Testis (tissue), 5 donors: ENCODE measurements at places on chromosomes 6 and 20. TPM values are rescaled to one million over a fixed set of nuclear protein-coding genes. Genes with fewer than 3 reads are reported as not detected.

- DNase-seq, result no peak
- H3K4me3 ChIP-seq, result no peak overlapping the region
- H3K4me1 ChIP-seq, result no peaks in the 10 kb centered on the region
- H3K36me3 ChIP-seq, result no peaks in the 10 kb centered on the region
These were observed 22.4 kb downstream of the CALHM6 start for GRCh38 chr6:116483616-116484015.

GRCh38 chr20:20680991-20681508 is 31.4 kb downstream of the RALGAPA2 start:
- H3K4me3 ChIP-seq, result no peak overlapping the region
- H3K4me1 ChIP-seq, result peaks cover 25% of the 10 kb centered on the region
- no peak for DNase-seq
- no peaks in the 10 kb centered on the region for H3K36me3 ChIP-seq
- H3K27ac ChIP-seq, result no peak overlapping the region

RGL2 gene
- polyA plus RNA-seq, result 52.7 TPM

- H3K4me3 ChIP-seq, result no peak overlapping the region
- H3K36me3 ChIP-seq, result no peaks in the 10 kb centered on the region
- H3K4me1 ChIP-seq, result no peaks in the 10 kb centered on the region
- no peak overlapping the region for H3K27ac ChIP-seq
- DNase-seq, result no peak
- no peaks in the 10 kb centered on the region for H3K27me3 ChIP-seq
These were observed 93.3 kb downstream of the SCML4 start for GRCh38 chr6:107730683-107731314.

DNA sequence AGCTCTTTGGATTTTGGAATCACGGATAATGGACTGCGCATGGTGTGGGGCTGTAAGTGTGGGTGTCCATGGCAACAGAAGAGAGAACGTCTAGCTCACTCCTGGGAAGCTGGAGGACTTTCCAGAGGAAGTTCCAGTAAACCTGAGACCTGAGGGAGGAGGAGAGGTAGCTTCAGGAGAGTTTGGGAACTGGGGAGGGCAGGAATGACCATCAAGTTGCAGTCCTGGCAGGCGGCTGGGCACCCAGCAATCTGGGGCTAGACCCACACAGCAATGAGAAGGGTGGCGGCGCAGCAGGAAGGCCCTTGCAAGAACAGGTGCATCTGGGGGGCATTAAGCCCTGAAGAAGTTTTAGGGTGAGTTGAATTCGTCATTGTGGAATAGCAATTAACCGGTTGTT is 95.9 kb downstream of the FOXC1 start:
- no peak overlapping the region for H3K4me3 ChIP-seq
- H3K27ac ChIP-seq, result no peak overlapping the region
- peaks cover 6% of the 10 kb centered on the region for H3K4me1 ChIP-seq
- DNase-seq, result no peak

- no peak overlapping the region for H3K27ac ChIP-seq
- no peaks in the 10 kb centered on the region for H3K27me3 ChIP-seq
- H3K4me1 ChIP-seq, result no peaks in the 10 kb centered on the region
These were observed 7.5 kb downstream of the SMPD2 start for GRCh38 chr6:109447878-109448555.

DNA sequence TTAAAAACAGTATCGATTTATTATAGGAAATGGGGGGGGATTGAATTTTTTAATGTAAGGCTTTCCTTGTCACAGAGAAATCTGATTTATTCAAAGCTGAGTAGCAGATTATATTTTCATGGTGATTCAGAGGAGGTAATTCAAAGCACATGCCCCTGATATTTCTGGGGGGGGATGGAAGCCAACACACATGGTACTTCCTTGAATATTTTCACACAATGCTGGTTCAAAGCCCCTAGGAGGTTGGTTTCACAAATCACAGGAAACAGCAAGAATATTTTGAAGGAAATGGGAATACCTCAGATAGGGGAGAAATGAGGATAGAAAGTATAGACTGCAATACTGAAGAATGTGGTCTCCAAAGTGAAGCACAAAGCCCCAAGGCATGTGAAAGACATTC is 98.8 kb downstream of the RTN4IP1 start:
- no peak for DNase-seq
- H3K4me3 ChIP-seq, result no peak overlapping the region
- H3K27me3 ChIP-seq, result no peaks in the 10 kb centered on the region
- no peak overlapping the region for H3K27ac ChIP-seq
- H3K36me3 ChIP-seq, result no peaks in the 10 kb centered on the region

HUS1B gene
- polyA plus RNA-seq, result 1.3 TPM

DNA sequence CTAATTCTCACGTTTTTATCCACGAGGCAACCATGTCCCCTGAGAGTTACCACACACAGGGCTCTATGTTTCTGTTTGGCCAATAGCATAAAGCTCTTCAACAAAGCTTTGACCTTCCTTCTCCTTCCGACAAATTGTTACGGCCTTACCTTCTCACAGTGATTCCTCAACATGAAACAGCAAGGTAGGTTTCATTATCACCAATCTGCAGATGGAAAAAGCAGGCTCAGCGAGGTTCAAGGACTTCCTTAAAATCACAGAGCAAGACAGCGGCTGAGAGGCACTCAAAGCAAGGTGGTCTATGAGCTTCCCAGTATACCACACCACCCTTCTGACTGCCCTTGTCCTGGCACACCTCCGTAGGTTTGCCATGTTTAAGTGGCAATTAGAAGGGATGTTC is 360.0 kb downstream of the CD83 start:
- DNase-seq, result no peak

DNA sequence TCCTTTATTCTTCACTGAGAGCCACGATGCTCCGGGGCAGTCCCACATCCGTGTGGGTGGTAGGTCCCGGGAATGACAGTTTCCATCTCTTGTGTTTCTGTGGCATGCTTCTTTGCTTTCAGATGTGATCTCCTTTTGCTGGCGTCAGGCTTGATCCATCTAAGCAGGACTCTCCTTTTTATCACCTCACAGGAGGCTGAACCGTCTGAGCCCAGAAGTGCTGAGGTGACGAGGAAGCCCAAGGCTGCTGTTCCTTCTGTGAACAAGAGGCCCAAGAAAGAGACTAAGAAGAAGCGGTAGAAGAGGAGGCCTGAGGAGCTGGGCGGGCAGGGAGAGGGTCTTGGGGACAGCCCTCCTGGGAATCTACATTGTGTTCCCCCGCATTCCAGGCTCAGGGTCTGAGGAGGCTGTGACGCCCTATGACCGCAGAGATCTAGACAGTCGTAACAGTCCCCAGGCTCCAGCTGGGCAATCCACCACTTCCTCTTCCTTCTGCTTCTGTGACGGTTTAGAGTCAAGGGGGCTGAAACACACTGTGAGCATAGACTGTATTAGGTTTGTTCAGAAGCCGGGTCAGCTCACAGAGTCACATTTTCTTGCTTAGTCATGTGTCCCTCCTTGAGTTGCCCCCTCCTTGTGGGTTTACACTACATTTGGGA is 26.8 kb downstream of the MANBAL start:
- H3K4me1 ChIP-seq, result peaks cover 49% of the 10 kb centered on the region
- DNase-seq, result no peak
- H3K27me3 ChIP-seq, result no peaks in the 10 kb centered on the region
- H3K4me3 ChIP-seq, result no peak overlapping the region

SALL4 gene
- 8.4 TPM for polyA plus RNA-seq

DNA sequence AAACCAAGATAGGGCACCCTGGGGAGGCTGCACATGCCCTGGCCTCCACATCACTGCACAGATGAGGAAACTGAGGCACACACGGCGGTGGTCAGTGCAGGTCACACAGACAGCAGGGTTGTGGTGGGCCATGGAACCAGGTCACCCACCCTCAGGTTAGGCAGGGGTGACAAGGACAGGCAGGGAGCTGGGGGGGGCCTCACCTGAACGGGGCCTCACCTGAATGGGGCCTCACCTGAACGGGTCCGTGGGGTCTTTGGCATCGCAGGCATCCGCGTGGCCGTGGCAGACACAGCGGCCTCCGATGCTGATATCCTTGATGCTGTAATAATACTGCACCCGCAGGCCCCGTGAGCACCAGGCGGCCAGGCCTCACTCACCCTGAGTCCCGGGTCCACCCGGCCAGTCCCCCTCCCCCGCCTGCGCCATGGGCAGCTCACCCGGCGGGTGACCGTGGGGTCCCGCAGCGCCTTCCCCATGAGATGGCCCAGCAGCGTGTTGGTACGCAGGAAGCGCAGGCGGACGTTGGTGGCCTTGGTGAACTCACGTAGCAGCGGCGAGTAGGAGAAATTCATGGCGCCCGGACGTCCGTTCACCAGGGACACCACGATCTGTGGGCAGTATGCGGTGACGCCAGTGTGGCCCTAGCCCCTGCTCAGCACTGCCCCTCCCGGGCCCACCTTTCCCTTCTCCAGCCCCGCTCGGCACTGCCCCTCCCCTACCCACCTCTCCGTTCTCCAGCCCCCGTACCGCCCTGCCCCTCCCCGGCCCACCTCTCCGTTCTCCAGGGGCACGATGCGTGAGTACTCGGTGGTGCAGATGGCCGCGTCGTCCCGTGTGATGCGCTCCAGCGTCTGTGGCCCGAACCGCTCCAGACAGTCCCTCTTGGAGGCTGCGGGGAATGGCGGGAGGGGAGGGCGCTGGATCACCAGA is 15.4 kb downstream of the LAMA5 start:
- H3K27ac ChIP-seq, result no peak overlapping the region
- H3K4me3 ChIP-seq, result no peak overlapping the region
- H3K4me1 ChIP-seq, result peaks cover 31% of the 10 kb centered on the region
- no peaks in the 10 kb centered on the region for H3K36me3 ChIP-seq
- DNase-seq, result no peak

DNA sequence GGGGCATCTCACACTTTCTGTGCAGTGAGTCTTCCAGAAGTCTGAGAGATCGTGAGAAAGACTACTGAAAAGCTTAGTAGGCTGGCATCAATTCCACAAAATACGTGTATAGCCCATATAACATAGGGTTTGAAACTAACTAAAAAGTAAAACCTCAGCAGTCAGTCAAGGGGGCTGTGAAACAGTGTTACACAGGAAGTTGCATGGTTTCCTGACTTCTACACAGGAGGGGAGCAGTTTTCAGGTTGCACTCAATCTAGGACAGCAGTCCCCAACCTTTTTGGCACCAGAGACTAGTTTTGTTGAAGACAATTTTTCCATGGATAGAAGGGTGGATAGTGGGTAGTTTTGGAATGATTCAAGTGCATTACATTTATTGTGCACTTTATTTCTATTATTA is 4.7 kb upstream of the LY86 start:
- H3K4me3 ChIP-seq, result no peak overlapping the region
- H3K27me3 ChIP-seq, result no peaks in the 10 kb centered on the region
- DNase-seq, result no peak
- no peak overlapping the region for H3K27ac ChIP-seq
- H3K4me1 ChIP-seq, result no peaks in the 10 kb centered on the region

GRCh38 chr6:87705070-87705691 is 3.1 kb upstream of the AKIRIN2 start:
- no peak overlapping the region for H3K4me3 ChIP-seq
- H3K27me3 ChIP-seq, result no peaks in the 10 kb centered on the region
- H3K4me1 ChIP-seq, result peaks cover 6% of the 10 kb centered on the region
- no peak for DNase-seq

DNA sequence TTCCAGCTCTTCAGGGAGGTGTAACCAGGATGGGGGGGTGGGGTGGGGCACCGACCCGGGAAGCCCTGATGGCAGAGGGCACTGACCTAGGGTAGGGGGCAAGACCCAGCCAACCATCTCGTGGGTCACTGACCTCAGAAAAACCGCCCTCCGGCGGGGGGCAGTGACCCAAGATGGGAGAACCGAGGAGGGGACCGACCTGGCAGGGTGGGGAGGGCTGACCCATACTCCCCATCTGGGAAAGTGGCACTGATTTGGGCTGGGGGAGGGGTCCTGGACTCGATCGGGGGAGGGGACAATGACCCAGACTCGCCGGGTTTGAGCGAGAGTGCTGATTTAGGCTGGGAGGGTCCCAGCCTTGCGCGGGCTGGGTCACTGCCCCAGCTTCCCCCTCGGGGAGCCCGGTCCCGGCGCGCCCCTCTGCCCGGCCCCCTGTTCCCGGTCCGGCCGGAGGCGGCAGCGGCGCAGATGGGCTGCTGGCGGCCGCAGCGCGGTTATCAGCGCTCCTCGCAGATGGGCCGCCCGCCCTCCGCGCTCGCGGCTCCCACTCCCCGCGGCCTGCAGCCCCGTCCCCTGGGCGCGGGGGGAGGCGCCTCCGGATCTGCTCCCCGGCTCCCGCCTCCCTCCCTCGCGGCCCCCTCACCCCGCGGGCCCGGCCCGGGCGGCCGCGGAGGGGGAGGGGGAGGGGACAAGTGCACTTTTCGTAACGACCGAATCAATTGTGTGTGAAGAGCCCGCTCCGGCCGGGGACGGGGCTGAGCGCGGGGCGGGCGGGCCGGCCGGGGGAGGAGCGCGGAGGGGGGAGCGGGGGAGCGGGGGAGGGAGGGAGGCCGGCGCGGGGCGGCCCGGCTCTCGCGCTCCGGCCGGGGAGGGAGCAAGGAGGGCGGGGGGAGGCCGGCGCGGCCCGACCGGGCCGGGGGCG is 2.2 kb downstream of the NOL4L start:
- H3K4me3 ChIP-seq, result peak overlapping the region; percentile 65
- no peaks in the 10 kb centered on the region for H3K27me3 ChIP-seq
- H3K27ac ChIP-seq, result no peak overlapping the region
- no peaks in the 10 kb centered on the region for H3K36me3 ChIP-seq
- peak; percentile 37 for DNase-seq

DNA sequence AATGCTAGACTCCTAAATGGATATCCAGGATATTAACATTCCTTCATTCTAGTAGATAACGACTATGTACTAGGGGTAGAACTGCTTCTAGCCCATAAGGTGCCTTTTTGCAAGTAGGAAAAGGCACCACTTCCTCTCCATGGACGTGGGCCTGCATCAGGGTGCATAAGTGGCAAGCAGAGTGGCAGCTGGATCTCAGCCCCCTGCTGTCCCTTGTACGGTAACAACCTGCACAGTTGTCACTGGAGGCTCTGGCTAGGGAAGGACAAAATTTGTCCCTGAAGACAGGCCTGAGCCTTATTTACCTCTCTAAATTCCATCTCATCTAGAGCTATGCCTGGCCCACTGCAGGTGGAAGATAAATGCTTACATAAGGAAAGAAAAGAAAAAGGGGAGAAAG is 42.5 kb upstream of the SAYSD1 start:
- no peak overlapping the region for H3K27ac ChIP-seq
- no peak for DNase-seq
- no peaks in the 10 kb centered on the region for H3K27me3 ChIP-seq
- no peak overlapping the region for H3K4me3 ChIP-seq

SEL1L2 gene
- 9.5 TPM for polyA plus RNA-seq

- H3K36me3 ChIP-seq, result no peaks in the 10 kb centered on the region
- no peak overlapping the region for H3K27ac ChIP-seq
- no peak for DNase-seq
- no peaks in the 10 kb centered on the region for H3K4me1 ChIP-seq
- H3K27me3 ChIP-seq, result no peaks in the 10 kb centered on the region
- no peak overlapping the region for H3K4me3 ChIP-seq
These were observed 30.1 kb downstream of the PIM1 start for GRCh38 chr6:37200085-37200484.

CDSN gene
- 0.32 TPM for polyA plus RNA-seq

- H3K36me3 ChIP-seq, result no peaks in the 10 kb centered on the region
- H3K27me3 ChIP-seq, result no peaks in the 10 kb centered on the region
- no peak overlapping the region for H3K27ac ChIP-seq
- H3K4me3 ChIP-seq, result peak overlapping the region; percentile 26
- H3K4me1 ChIP-seq, result no peaks in the 10 kb centered on the region
- peak; percentile 80 for DNase-seq
These were observed 31.1 kb downstream of the SERPINB6 start for GRCh38 chr6:2940010-2940850.

- H3K36me3 ChIP-seq, result no peaks in the 10 kb centered on the region
- no peaks in the 10 kb centered on the region for H3K27me3 ChIP-seq
- peak; percentile 52 for DNase-seq
- no peak overlapping the region for H3K4me3 ChIP-seq
These were observed 168.8 kb downstream of the EYA2 start for GRCh38 chr20:47063407-47063806.

GRCh38 chr6:41790045-41790444 is 2.6 kb downstream of the TOMM6 start:
- no peak for DNase-seq
- H3K4me3 ChIP-seq, result no peak overlapping the region
- no peak overlapping the region for H3K27ac ChIP-seq
- no peaks in the 10 kb centered on the region for H3K27me3 ChIP-seq

BTNL2 gene
- polyA plus RNA-seq, result not detected
